ENCODE measurements at places on chromosomes 16 and 17. TPM values are rescaled to one million over a fixed set of nuclear protein-coding genes. Genes with fewer than 3 reads are reported as not detected.

Gene TPSD1
- not detected for total RNA-seq

Gene ADCY7
- total RNA-seq: 35.8 TPM

- DNase-seq: no peak
These were observed 193.5 kb upstream of the KIF2B start for GRCh38 chr17:53629188-53629587.

GRCh38 chr16:88550246-88550661 is 19.9 kb upstream of the ZC3H18 start:
- no peak for DNase-seq

DNA sequence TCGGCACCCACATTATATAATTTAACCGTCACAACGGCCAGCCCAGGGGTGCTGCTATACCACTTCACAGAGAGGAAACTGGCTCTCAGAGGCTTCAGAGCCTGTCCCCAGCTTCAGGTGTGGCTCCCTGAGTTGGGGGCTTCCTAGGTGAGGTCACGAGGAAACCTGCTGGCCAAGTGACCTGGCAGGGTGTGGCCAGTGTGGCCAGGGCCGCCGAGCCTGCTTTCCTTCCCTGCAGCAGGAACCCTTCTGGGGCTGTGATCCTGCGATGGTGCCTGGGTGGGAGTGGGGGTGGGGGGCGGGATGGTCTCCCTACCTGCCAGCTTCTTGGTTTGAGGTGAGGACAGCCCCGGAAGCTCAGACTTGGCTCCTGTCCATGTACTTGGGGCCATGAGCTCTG is 39.9 kb downstream of the ADCY7 start:
- DNase-seq: no peak
